Ascending aorta (tissue), 2 donors: ENCODE measurements at places on chromosomes 5 and 9.

- DNase-seq: peak; percentile 24
Observed at GRCh38 chr9:124137009-124137943, 120.5 kb upstream of the NEK6 start.

DNA sequence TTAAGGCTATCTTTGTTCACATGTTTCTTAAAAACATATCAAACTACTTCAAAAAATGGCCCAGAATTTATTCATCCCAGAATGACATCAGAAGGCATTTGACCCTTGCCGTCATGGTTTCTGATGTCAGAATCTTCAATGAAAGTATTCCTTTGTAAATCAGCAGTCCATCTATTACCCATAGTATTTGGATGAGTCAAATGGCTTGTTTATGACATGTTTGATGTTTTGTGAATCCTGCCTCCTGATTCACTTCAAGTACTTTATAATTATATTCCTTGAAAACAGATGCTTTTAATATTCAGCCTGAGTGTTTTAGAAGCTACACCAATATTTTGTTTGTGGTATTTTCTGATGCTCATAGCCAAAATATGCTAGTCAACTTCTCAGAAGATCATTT is 200.8 kb upstream of the MEF2C start:
- DNase-seq: no peak

- no peak for DNase-seq
Observed at GRCh38 chr9:86695910-86696424, 251.3 kb downstream of the GAS1 start.

DNA sequence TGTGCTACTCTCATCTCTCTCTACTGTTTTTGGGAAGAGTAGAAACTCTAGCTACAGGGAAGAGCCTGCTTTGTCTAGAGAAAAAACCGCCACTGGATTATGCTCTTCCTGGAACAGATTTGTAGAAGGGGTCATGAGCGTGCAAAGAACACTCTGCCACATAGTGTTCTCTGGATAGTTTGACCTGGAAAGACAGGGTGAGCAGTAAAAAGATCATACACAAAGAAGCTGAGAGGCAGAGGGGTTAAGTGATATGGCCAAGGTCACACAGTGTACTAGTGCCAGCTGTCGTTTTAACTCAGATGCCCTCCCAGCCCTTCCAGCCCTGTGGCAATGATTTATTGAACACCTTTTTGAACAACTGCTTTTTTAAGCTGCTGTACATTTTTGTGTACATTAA is 182.2 kb downstream of the NNT start:
- DNase-seq: no peak

- DNase-seq: no peak
Observed at GRCh38 chr9:123940721-123941523, 11.0 kb upstream of the DENND1A start.

DNA sequence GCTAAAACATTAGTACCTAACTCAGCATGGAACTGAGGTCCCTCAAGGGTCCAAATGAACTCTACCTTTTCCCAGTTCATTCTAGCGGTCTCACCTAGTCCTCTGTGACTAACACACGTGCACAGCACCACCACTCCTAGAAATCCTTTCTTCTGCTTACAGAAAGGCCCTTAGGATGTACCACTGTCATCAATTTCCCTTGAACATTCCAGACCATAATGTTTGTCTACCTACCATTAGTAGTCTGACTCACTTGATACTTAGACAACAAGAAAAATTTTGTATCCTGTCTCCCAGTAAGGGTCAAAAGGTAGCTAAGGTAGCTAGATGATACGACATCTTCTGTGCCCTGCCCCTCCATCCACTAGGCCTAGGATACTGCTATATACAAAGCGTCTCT is 166.6 kb downstream of the TSSK1B start:
- no peak for DNase-seq

- no peak for DNase-seq
Observed at GRCh38 chr5:137636830-137637714, 98.8 kb downstream of the KLHL3 start.

GRCh38 chr5:72505539-72506157 is 1.6 kb downstream of the ZNF366 start:
- no peak for DNase-seq

GRCh38 chr5:129114539-129115193 is 20.1 kb downstream of the ISOC1 start:
- DNase-seq: no peak

DNA sequence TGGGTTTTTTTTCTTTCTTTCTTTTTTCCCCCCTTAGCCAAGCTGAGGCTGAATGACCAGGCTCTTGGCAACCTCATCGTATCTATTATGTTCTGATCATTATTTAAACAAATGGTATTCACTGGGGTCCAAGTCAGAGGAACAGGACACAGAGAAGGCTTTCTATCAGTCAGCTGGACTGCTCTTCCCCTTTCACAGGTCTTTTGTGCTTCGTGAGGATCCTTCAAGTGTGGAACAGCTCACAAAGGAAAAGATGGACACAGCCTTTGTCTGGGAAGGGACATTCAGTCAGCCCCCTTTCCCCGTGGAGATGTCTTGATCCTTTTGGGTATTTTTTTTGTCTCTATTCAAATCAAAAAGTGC is 54.2 kb upstream of the DPYSL3 start:
- DNase-seq: no peak

DNA sequence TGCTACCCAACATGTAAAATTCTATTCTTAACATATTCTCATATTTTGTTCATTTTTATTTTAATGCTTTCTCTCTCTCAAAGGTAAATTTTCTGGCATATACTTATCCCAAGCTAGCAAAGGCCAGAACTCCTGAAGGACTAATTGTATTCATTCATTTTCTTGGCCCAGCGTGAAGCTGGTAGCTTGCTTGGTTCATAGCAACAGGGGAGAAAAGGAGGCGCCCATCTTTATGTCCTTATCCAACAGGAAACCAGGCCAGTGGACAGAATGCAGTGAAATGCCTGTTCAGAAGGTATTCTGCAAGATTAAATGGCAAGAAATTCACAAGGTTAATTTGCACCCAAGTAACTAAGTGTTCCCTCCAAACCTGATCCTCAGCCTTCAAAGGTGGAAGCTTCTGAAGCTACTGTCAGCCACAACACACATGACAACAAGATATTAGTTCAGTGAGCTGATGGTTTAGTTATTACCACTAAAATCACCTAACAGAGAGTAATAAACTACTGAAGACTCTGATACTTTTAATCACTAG is 5.6 kb downstream of the EFNA5 start:
- DNase-seq: no peak

- no peak for DNase-seq
Observed at GRCh38 chr5:140338336-140338735, 8.1 kb downstream of the HBEGF start.

GRCh38 chr5:169020102-169020501 is 280.8 kb downstream of the SLIT3 start:
- DNase-seq: no peak

DNA sequence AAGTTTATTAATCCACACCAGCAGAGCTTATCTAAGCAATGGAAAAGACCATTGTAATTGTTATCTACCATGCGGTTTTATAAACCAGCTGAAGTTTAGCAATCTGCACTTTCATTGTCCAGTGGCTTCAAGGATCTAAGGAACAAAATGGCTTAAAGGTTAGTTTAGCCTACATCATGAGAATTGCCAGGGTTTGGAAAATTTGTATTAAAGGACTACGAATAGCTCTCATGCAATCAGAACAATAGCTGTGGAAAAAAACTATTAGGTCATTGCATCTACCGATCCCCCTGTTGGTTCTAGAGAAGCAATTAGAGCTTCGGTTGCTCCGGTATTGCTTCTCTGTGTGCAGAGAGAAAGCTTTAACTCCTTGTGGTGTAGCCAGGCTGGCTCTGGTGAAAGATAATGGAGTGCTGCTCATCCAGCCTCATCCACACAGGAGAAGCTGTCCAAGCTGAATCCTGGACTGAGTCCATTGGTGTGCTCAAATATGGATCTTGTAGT is 86.3 kb upstream of the SLC12A2 start:
- no peak for DNase-seq

DNA sequence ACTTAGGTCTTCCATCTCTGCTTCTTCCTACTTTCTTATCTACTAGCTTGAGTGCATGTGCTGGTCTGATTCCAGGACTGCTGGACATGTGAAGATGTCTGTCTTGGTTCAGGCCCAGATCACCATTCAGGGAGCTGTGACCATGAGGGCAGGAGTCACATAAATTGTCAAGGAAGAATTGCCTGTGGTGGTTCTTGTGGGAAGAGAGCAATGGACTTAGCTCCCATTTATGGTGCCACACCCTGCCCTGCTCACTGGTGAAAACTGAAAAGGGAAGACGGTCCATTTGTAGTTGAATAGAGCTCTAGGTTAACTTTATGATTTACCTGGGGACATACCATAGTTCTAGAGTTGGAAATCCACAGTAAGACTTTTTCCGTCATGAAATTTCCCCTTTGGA is 244.3 kb upstream of the ZNF608 start:
- DNase-seq: no peak

GRCh38 chr5:158084292-158084691 is 225.3 kb upstream of the CLINT1 start:
- no peak for DNase-seq

DNA sequence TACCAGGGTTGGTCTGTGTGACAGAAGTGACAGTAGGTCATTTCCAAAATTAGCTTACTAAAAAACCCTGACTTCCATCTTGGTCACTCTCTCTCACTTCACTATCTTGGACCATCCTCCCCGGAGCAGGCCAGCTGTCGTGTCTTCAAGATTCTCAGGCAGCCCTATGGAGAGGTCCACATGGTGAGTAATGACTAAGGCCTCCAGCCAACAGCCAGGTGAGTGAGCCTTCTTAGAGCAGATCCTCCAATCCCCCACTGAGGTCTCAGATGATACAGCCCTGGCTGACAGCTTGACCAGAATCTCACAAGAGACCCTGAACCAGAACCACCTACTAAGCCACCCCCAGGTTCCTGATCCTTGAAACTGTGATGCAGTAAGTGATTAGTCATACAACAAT is 92.0 kb downstream of the DCP2 start:
- no peak for DNase-seq

- DNase-seq: no peak
Observed at GRCh38 chr9:2420543-2420942, 201.0 kb upstream of the VLDLR start.

GRCh38 chr5:107526270-107526937 is 144.3 kb downstream of the EFNA5 start:
- no peak for DNase-seq

GRCh38 chr9:96553070-96553469 is 66.6 kb downstream of the CDC14B start:
- DNase-seq: no peak

GRCh38 chr5:7878381-7878873 is 9.5 kb downstream of the MTRR start:
- DNase-seq: no peak

DNA sequence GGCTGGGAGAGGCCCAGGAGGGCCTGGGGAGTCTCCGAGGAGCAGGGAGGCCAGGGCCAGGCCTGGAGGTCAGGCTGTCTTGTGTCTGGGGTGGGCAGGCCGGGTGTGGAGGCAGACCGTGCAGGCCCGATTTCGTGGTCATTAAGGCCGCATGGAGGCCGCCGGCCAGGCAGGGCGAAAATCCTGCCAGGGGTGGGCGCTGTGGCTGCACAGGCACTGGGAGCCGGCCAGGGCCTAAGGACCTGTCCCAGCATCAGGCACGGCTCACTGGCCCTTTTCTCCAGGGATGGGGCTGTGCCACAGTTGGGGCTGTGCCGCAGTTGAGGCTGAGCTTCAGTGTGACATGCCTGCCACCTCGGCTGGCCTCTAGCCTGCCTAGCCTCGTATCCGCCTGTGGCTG is 35.9 kb downstream of the ASS1 start:
- DNase-seq: no peak

DNA sequence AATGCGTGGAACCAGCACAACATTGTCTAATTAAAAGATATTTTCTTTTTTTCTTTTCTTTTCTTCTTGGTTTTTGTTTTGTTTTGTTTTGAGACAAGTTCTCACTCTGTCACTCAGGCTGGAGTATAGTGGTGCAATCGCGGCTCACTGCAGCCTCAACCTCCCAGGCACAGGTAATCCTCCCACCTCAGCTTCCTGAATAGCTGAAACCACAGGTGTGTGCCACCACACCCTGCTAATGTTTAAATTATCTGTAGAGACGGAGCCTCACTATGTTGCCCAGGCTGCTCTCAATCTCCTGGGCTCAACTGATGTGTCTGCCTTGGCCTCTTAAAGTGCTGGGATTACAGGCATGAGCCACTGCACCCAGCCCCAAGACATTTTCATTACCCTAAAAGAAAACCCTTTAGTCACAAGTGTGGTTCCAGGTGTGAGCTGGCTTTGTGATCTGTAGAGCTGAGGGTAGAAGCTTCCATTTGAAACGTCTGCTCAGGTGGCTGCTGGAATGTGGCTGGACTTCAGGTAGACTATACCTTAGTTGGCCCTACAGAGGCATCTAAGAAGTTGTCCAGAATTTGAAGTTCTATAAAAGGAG is 19.1 kb upstream of the NEK6 start:
- DNase-seq: no peak

DNA sequence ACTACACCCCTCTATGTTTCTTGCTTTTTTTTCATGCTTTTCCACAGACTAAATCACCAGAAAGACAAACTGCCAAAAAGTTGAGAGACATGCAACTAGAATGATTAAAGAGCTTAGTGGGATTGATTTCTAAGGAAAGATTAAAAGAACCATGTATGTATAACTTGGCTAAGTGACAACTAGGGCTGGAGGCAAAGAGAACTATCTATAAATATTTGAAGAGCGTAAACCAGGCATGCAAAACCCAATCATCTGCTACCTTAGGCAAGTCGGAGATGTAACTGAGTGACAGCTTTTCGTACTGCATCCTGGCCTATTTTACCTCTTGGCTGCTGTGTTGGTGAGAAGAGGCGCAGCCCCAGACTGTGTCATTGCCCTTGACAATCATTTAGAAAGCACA is 121.0 kb upstream of the TLX3 start:
- DNase-seq: no peak

DNA sequence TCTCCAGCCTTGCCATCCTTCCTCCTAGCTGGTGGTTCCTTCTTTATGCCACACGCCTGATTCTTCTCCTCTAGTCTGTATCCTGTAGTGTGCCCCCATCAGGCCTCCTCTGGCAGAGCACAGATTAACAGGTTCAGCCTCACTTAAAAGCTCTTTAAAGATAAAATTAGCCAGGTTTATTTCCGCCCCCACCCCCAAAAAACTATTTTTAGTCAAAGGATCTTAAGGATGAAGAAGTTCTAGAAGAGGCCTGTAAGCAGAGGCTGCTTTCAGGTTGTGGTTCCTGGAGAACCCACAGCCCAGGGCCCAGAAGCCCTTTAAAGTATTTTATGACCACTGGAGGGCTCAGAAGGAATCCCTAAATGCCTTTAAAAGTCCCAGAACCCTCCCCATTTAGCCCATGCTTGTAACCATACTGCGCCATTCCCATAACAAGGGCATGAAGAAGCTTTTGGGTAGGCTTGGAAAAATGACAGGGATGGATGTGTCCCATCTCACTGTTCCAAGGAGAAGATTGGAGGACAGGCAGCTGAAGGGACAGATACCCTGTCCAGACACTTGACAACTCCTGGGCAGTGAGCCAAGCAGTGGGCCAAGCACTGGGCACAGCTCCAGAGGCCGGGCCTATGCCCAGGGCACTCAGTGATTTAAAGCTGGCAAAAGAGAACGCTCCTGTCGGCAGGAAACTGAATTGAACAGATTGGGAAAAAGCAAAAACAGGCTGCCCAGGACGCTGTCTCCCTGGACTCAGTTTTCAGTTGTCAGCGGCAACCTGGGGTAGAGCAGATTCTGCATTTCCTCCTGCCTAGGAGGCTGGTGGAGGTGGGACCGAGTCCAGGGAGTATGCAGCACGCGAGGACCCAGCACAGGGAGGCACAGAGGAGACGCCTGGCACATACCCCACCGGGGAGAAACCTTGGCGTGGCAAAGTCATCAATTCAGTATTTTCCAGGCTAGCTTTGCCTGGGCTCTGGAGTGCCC is 106.3 kb upstream of the SSBP2 start:
- no peak for DNase-seq
